GF-D8 (cell line): ENCODE measurements at places on chromosomes 2 and 18.

GRCh38 chr2:210203147-210203546 is 22.1 kb downstream of the ACADL start:
- DNase-seq: no peak

GRCh38 chr2:134232461-134232860 is 21.4 kb upstream of the MGAT5 start:
- DNase-seq: peak; percentile 58

DNA sequence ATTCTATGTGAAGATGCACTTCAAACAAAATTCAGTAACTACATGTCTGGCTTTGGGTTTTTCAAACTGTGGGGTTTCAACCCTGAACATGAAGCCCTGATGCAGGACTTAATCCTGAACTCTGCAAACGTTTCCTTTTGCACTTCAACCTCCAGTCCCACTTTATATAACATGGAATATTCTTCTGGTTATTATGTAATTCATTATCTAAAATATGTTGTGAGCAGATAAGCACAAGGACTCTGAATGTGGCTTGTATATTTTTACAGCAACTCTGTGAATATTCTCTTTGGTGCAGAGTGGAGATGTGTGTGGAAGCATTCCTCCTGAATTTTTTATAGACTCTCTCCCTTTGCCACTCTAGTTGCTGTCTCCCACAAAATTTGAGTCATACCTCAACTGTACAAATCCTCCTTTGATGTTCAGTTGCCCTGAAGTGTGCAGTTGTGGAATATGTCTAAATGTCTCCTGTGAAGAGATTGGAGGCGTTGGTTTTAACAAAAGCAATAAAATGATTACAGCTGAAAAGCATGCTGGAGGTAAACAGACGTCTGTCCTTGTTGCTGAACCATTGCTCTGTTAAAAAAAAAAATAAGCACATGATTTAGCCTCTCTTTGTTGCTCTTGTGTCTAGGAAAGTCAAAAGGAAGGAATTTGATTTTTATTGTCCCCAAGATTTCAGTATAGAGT is 205.1 kb upstream of the NRP2 start:
- no peak for DNase-seq

- DNase-seq: no peak
Observed at GRCh38 chr2:103010751-103011150, 248.9 kb downstream of the TMEM182 start.
